ENCODE measurements at places on chromosomes 1 and 21.

DNA sequence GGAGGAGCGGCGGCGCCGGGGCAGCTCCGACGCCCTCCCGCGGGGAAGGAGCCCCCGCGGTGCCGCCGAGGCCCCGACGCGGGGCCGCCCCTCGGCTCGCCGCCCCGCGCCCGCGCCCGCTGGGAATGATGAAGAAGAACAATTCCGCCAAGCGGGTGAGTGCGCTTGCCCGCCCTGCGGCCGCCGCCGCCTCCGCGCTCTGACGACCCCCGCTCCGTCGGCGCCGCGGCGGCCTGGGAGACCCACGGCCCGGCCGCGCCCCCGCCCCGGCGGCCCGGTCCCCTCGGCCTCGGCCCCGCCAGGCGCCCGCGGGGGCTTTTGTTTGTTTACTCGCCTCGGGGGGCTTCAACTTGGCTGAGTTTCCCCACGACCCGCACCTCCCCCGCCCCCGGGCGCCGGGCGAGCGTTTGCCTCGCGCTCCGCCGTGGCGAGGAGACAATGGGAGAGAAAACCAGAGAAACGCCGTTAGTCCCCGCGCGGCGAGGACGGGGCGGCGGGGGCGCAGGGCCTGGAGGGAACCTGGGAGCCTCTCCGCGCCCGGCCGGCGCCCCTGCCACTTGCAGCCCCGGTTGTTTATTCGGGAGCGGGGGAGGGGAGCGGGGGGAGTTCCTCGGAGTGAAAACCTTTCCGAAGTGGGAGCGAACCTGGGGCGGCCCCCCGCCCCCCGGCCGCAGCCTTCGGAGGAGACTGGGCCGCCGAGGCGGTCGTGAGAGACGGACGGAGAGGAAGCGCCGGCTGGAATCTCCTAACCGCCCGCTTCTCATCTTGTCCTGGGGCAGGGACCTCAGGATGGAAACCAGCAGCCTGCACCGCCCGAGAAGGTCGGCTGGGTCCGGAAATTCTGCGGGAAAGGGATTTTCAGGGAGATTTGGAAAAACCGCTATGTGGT, 661 bp downstream of the PLEKHO1 start:
- DNase-seq = peak; percentile 39

GRCh38 chr21:29481641-29482040, 182.9 kb downstream of the BACH1 start:
- peak; percentile 17 for DNase-seq

DNA sequence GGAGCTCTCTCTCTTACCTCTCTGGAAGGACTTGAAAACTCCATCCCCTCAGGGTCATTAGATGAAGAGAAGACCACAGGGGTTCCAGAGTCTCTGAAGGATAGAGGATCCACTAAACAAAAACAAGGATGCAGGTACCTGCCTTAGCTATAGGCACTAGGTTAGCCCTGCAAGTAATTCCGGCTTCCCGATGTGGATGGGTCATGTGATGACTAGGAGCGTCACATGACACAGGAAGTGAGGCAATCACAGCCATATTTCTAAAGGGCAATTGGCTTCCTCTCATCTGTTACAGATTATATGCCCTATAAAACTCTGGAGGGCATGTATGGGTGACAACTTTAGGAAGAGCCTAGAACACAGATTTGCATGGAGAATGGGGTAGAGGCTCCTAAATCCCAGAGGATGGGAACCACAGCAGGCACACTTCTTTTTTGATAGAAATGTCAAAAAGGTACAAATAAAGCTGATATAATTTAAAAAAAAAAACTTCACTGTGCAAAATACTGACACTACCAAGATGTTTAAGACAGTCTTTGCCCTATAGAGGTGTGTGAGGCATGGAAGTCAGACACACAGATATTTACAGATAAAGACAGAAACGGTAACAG, 14.1 kb downstream of the ENTREP3 start:
- peak; percentile 73 for DNase-seq

DNA sequence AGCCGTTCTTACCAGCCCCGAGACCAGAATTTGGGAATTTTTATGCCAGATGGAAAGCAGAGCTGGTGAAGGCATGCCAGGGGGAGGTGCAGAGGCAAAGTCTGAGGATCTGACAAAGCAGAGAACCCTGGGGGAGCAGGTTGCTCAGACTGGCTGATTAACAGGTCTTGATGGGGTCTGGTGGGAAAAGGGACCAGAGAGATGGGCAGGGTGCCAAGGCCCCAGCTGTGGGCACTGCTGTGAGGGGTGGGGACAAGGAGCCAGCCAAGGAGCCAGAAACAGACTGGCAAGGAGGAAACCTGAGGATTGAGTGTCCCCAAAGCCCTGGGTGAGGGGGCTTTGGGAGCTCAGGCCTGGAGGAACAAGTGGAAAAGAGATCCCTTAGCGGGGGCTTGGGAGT, 21.4 kb downstream of the RPS6KA1 start:
- no peak for DNase-seq

DNA sequence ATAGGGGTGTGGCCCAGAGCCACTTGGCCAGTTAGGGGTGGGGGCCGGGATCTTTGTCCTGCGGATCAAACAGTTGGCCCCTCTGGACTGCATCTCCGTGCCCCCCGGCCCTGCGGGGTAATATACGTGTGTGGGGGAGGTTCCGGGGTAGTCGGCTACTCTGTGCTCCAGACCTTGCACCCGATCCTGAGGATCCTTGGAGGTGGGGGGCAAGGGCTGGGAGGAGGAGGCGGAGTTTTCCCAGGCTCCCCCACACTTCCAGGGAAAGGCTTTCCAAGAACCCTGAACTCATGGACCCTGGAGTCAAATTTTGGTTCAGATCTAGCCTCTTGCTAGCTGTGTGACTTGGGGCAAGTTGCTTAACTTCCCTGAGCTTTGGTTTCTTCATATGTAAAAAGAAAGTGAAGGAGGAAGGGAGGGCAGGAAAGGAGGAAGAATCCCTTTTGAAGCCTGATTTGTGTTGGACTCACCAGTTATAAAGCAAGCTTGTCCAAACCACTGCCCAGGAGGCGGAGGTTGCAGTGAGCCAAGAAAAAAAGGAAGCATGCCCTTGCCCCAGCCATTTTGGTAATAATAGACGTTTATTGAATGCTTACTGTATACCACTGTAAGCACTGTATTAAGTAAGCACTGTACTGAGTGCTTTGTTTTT, 686 bp downstream of the MIIP start:
- DNase-seq = no peak

DNA sequence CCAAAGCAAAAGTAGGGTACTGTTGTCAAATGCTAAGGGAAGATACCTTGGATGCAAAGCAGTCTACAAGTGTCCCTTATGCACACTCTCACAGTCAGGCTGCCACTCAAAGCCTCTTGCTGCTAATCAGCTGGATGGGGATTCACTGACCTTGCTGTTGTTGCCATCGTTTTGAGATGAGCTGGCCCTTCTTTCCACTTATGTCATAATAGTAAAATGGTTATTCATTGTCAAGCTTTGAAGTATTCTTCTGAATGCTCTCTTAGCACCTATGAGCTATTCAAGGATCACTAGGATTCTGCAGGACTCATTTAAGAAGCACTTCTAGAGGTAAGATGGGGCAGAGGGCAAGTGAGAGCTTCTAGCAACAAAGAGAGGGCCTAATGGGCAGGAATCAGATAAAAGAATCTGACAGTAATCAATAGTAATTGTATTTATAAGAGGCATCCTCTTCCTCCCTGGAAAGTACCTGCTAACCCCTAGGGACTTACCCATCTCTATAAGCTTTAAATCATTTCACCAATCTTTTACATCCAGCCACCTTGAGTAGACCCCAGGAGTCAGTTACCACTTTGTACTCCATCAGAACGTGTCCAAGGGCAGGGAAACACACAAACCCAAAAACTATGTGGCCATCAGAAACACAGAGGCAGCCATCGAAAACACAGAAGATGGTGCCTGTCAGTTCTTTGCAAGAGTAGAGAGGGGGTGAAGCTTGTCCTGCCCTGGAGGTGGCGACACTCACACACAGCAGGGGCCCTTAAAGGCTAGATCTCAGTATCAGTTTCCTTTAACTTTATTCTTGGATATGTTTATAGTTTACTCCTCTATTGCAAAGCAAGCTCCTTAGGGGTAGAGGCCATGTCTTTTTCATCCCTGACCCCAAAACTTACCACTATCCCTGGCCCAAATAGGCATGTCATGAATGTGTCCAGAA, 103.7 kb upstream of the NFIA start:
- peak; percentile 52 for DNase-seq

GRCh38 chr1:159752135-159752580, 28.6 kb upstream of the DUSP23 start:
- DNase-seq = no peak

GRCh38 chr1:225412803-225413351, 15.0 kb downstream of the LBR start:
- DNase-seq = no peak

- no peak for DNase-seq
Measured at GRCh38 chr21:45388011-45388521, 16.9 kb upstream of the COL18A1 start.

DNA sequence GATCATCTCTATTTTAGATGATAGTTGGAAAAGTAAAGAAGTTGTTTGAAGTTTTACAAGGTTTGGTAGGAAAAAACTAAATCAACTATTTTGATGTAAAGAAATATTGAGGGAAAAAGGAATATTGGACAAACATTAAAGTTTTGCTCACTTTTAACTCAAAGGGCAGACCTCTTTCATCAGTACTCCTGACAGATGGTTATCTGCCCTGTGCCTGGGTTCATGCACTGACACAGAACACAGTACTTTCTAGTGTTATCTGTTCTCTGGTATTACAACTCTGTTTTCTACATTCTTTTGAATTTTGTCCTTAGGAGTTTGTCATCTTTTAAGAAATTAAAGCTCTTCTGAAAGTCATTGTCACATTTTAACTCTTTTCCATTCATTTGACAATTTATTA, 118.7 kb downstream of the POU2F1 start:
- no peak for DNase-seq

GRCh38 chr21:28480470-28480869, 512.2 kb downstream of the LTN1 start:
- DNase-seq = no peak

DNA sequence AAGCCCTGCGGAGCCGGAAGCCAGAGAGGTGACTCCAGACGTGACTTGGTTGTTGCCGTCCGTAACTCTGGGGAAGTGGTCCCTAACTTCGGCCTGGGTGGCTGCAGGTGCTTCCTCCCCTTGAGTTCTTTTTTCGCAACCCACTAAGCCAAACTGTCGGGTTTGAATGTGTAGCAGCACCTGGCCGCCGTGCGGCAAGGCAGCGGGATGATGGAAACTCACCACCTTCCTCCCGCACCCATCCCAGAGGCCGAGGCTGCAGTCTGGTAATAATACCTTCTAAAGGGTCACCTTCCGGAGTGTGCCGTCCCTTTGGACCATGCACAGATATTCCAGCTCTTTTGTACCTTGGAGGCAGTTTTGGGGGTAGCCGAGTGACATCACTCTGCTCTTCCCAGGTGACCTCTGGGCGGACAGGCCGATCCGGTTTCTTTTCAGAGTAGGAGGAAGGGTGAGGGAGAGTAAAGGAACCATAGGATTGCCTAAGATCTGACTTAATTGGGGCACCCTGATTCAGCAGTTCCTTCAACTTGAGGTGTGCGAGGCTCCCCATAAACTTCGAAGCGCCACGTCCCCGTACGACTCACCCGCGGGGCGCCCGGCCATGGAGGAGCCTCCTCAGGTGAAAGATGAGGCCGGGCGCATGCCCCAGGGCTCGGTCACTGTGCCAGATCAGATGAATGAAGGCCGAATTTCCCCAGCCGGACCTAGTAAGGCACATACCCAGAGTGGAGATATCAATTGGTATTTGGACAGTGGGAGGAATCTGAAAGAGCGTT, 1.0 kb downstream of the KCNK1 start:
- DNase-seq = no peak

- no peak for DNase-seq
Measured at GRCh38 chr1:2504949-2505272, 21.5 kb downstream of the PANK4 start.

GRCh38 chr1:159067699-159068621, 8.6 kb downstream of the AIM2 start:
- DNase-seq = no peak

DNA sequence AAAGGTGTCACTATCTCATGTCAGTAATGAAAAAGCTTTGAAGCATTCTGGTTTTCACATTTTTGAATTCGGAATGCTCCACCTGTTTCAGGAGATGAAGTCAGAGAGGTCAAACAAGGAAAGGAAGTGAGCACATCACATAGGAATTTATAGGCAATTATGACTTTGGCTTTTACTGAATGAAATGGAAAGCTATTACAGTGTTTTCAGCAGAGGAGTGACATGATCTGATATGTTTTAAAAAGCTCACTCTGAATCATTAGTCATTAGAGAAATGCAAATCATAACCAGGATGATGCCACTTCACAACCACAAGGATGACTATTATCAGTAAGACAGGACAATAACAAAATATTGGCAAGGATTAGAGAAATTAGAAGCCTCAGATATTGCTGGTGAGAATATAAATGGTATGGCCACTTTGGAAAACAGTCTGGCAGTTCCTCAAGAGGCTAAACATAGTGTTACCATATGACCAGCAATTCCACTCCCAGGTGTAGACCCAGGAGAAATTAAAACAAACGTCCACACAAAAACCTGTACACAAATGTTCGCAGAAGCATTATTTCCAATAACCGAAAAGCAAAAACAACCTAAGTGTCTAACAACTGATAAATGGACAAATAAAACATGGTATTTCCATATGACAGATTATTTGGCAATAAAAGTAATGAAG, 7.5 kb downstream of the TAF1A start:
- no peak for DNase-seq

DNA sequence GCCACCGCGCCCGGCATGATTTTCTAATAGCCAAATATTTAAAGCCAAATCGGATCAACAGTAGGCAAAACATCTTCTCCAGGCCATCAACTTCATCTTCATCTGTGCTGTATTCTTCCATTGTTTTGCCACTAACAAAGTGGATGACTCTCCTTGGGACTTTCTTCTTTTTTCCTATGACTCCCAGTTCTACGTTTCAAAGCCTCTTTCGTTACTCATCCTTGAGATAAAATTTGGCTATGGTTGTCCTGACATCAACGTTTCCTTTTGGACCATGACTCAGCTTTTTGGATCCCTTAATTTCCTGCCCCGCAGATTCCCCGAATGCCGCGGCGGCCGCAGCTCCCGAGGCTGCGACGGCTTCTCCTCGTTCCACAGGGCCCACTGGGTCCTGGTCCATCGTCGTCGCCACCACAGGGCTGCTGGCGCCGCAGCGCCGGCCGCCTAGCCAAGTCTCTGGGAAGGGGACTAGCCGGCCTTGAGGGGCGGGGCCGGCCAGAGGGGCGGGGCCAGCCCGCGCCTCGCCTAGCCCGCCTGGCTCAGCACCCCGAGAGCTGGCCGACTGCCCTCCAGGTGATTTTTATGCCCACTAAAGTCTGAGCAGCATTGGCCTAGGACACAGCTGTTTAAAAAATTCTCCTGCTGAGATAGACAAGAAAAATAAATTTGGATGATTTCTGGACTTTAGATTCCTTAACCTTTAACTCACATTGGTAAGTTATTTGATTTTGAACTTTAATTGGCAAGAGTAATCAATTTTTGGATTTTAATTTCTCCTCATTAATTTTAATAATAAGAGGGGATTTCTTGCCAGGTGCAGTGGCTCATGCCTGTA, 93.9 kb downstream of the ADCY10 start:
- peak; percentile 92 for DNase-seq

Data from AG08396 (cell line).